Right lung (tissue), 10 donors: ENCODE measurements at places on chromosomes 11 and 22. TPM values are rescaled to one million over a fixed set of nuclear protein-coding genes. Genes with fewer than 3 reads are reported as not detected.

DNA sequence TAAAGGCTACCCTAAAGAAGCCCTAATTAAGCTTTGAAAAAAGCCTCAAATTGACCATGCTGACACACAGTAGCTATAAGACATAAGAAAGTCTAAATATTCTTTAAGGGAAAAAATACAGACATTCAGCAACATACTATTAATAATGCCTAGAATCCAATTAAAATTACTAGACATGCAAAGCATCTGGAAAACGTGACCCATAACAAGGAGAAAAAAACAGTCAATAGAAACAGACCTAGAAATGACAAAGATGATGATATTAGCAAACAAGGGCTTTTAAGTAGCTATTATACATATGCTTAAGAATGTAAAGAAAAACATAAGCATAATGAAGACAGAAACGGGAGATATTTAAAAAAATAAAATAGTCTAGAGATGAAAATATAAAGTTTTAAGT, 63.7 kb upstream of the MYOD1 start:
- no peak for DNase-seq

APOC3 gene
- polyA plus RNA-seq = not detected

CCND1 gene
- 292 TPM for polyA plus RNA-seq

GUCY1A2 gene
- 29.9 TPM for polyA plus RNA-seq

CCDC81 gene
- polyA plus RNA-seq = 1.6 TPM

C22orf23 gene
- polyA plus RNA-seq = 3.9 TPM

DNA sequence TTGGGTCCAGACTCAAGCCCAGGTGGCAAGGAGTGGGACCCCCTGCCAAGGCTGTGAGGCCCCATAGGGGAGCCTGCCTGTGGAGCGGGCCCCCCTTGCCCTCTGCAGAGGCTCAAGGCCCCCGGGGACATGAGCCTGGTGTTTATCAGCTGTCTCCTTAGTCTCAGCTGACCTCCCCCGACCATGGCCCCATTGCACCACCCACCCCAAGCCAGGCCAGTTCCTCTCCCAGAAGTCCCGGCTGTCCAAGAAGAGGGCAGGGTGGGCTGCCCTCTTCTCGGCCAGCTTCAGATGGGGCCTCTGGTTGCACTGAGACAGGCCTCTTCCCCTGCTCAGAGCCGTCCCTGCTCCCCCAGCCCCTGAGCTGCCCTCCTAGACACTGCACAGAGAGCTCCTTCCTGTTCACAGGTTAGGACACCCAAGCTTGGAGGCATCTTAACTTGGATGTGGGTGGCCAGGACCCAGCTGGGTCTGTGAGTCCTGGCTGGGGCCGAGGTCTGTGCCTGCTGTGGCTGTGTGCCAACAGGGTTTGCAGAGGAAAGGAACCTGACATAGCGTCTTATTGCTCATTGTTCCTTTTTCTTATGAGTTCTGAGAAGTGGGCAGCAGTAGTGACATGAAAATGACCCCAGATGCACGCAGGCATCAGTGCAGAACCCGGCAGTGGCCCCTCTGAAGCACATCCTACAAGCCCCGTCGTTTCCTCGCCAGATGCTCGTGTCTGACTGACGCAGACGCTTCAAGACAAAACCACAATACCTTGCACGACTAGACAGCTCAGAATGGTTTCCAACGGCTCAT, 5.4 kb downstream of the TRABD start:
- no peak for DNase-seq
